Activated T-cell treated with anti-CD3 and anti-CD28 coated beads, Interleukin-2, amount 50 U/mL, for 24 hours (primary cell): ENCODE measurements at places on chromosomes 4 and X.
A peak's percentile ranks its signal among the peaks of the same experiment; 100 is the strongest.

- no peak for DNase-seq
Observed at GRCh38 chr4:172813359-172813923, 355.2 kb upstream of the GALNT7 start.

- no peak for DNase-seq
Observed at GRCh38 chrX:118221733-118222132, 105.1 kb upstream of the KLHL13 start.

DNA sequence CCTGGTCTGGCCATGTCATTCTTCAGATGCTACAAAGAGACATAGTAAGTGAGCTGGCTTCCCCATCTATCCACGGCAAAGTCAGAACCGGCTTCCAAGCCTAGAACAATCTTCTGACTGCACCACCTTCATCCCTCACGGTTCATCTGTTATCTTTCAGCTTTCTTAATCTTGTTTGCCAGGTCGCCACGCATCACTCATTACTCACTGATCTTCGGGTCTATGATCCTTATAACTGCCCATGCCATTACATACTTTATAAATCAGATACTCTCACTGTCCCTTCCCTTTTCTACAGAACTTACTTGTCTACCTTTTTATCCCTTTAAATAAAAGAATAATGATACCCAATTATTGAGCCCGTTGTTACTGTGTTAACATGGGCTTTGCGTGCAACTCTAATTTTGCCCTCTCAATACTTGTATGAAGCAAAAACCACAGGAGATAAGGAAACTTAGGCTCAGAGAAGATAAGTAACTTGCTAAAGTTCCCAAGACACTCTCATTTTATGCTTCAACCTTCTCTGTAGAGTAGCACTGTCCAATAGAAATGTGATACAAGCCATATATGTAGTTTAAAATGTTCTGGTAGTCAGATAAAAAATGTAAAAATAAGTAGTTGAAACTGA lies 171.7 kb downstream of the AMELX start:
- DNase-seq = no peak

- peak; percentile 71 for DNase-seq
Observed at GRCh38 chr4:7192252-7193029, at the start of gene SORCS2. Gene SORCS2, plus strand, starts transcription at chr4:7192538.

- DNase-seq = no peak
Observed at GRCh38 chrX:5163663-5164062, 1065.0 kb downstream of the NLGN4X start.

- no peak for DNase-seq
Observed at GRCh38 chr4:59700651-59701050, 1499.5 kb upstream of the ADGRL3 start.

DNA sequence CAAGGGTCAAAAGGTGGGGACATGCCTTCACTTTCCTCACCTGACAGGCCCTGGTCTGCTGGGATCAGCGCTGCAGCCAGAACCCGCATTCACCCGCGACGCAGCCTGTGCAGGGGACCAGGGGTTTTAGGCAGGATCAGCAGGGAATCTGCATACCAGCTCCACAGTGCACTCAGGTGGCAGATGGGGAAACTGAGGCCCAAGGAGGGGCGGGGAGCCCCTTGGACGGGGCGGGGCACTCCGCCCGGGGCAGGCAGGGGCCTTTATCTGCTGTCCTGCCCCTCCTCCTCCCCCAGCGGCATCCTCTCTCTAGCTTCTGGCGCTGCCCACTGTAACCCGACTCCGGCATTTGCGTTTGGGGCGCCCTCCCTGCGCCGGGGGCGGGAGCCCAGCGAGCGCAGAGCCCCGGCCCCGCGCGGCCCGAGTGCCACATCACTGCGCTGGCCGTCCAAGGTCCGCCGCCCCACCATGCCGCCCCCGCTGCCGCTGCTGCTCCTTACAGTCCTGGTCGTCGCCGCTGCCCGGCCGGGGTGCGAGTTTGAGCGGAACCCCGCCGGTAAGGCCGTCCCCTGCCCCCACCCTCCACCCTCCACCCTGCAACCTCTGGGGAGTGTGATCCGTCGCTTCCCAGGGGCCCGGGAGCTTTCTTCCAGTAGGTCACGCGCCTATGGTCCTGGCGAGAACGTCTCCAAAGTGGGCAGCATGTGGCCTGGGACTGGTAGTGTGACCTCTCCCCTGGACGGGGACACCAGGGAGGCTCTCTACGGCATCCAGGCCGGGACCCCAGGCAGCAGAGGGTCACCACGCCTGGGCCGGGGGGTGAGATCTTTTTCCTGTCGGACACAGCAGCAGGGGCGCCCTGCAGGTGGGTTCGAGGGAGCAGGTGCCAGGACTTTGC lies at the start of gene CPZ:
TSS of gene CPZ (plus strand) at position 400 of the 898 bp plus-strand sequence. CDS start at position 469, 69 bp downstream.
- DNase-seq = no peak

GRCh38 chr4:13117185-13117584 lies 367.0 kb downstream of the RAB28 start:
- DNase-seq = no peak

GRCh38 chr4:69167300-69167699 lies 47.2 kb downstream of the UGT2B11 start:
- DNase-seq = no peak

GRCh38 chrX:56987741-56988140 lies 7.6 kb downstream of the SPIN3 start:
- DNase-seq = no peak

- DNase-seq = no peak
Observed at GRCh38 chr4:77158487-77158861, 1.5 kb downstream of the CCNG2 start.

GRCh38 chr4:123676071-123676889 lies 279.7 kb downstream of the SPRY1 start:
- no peak for DNase-seq

GRCh38 chr4:15568821-15569220 lies 86.3 kb downstream of the FBXL5 start:
- no peak for DNase-seq

DNA sequence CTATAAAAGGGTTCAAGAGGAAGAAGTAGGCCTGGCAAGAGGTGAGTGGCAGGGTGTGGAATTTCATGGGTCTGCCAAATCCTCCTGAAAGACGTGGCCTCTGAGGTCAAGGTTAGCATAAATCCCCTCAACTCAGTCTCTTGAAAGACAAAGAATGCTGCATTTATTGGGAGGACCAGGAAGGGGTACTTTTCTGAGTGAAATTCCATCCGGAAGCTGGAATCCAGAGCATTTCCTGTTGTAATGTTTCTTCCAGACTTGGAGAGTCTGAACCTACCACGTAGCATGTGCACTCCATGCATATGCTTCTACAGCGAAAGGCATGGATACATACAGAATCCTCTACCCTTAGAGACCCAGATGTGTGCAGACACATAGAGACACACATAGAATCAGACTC lies 13.4 kb upstream of the FGD1 start:
- no peak for DNase-seq

DNA sequence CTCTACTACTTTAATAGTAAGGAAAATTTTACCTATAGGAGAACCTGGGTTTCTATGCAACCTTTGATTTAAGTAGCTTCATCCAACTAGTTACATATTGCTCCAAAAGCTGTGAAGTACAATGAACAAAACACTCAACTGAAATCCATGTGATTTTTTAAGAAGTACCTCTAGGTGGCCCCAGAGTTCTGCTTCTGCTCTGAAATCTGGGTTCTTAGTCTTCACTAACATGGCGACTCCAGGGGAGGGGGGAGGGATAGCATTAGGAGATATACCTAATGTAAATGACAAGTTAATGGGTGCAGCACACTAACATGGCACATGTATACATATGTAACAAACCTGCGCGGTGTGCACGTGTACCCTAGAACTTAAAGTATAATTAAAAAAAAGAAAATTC lies 73.4 kb upstream of the MAGEB2 start:
- no peak for DNase-seq

DNA sequence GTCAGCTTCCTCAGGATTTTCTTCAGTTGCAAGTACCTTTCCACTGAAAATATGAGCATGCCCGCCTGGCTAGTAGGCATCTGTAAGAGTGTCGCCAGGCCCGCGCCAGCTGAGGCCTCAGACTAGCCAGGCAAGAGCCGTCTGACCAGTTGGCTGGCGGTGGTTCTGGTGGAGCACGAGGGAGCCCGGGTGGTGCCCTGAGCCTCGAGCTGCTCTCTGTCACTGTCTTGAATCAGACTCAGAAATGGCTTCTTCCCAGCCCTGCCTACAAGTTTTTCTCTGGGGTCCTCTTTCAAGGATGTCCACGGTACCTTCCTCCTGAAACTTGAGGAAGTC lies 11.9 kb downstream of the GRPEL1 start:
- DNase-seq = no peak

GRCh38 chr4:7206911-7207567 lies 14.7 kb downstream of the SORCS2 start:
- no peak for DNase-seq

GRCh38 chr4:181701214-181701613 lies 542.0 kb upstream of the TENM3 start:
- no peak for DNase-seq

GRCh38 chr4:8221985-8222384 lies 22.9 kb downstream of the SH3TC1 start:
- DNase-seq = no peak

DNA sequence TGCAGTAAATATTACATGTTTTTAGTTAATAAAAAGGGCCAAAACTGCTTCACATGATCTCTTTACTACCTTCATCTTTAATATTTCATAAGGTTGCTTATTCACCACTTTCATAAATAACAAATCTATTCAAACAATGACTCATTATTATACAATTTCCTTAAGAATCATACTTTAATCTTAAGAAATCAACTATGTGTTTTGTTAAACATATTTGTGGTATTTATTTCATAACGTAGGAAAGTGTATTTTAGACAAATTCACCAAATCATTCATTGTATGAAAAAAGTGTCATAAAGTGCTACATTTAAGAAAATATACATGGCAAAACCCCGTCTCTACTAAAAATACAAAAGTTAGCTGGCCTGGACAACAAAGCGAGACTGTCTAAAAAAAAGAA lies 150.5 kb upstream of the RXFP1 start:
- no peak for DNase-seq

- no peak for DNase-seq
Observed at GRCh38 chr4:163191999-163192398, 25.3 kb upstream of the NAF1 start.

- peak; percentile 93 for DNase-seq
Observed at GRCh38 chr4:78775303-78776078, 659 bp upstream of the BMP2K start.

GRCh38 chr4:110793890-110794554 lies 171.1 kb upstream of the PITX2 start:
- no peak for DNase-seq

DNA sequence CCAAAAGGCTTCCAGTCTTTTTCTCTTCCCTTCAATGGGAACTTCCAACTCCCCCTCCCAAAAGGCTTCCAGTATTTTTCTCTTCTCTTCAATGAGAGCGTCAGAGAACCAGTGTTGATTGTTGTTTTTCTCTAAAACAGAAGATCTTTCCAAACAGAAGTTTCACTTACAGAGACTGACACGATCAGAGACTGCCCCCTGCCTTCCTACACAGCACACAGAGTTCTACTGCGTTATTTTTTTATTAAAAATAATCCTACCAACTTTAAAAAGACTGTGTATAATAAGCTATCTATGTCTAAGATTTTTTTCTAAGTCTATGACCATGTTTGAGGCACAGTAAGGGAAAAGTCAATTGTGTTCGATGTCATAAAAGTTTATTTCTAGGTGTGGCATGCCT lies 3.5 kb upstream of the HTR2C start:
- DNase-seq = no peak

- no peak for DNase-seq
Observed at GRCh38 chr4:7947927-7948326, 8.3 kb upstream of the AFAP1 start.
